Esophagus mucosa (tissue), 1 donor: ENCODE measurements at places on chromosomes 5 and 9.

DNA sequence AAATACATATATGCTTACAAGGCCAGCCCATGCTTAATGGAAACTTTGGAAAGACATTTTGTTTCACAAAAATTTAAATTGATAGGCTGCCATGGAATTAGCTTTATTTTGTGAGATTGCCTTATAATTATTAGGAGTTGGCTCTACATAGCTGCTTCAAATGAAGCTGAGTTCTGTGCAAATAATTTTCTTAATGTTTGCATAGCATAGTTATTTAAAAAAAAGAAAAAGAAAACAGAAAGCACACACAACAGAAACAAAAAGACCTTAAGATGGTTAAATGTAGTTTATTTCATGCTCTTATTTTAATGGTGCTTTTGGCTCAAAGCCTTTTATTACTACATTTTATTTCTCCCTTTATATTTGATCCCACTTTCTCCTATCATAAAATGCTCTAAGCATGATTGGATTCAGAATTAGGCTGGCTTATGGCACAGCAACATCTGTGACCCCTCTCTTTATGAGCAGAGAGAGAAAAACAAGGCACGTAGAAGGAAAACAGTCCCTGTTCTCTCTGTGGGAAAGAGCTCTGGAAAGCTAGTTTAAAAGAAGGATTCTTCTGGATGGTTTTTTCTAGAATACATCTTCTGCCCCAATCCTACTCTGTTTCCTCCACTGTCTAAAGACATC lies 530.5 kb downstream of the NTRK2 start:
- ATAC-seq, result no peak

DNA sequence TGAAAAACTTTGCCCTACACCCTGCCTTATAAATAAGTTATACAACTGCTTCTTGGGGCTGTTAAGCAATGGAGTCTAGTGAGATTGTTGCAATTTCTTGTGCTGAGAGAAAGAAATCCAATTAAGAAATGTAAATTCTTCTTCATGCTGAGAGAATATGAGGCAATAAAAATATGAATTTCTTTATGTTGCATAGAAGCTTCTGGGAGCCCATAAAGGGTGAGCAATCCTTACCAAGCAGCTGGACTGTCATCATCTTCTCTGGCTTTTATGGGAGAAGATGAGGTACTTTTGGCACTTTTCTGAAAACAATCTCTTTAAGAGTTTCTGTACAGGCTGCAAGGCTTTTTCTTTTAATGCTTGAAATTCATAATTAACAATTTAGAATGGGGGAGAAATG lies 204.3 kb downstream of the DMRTA1 start:
- ATAC-seq, result no peak

DNA sequence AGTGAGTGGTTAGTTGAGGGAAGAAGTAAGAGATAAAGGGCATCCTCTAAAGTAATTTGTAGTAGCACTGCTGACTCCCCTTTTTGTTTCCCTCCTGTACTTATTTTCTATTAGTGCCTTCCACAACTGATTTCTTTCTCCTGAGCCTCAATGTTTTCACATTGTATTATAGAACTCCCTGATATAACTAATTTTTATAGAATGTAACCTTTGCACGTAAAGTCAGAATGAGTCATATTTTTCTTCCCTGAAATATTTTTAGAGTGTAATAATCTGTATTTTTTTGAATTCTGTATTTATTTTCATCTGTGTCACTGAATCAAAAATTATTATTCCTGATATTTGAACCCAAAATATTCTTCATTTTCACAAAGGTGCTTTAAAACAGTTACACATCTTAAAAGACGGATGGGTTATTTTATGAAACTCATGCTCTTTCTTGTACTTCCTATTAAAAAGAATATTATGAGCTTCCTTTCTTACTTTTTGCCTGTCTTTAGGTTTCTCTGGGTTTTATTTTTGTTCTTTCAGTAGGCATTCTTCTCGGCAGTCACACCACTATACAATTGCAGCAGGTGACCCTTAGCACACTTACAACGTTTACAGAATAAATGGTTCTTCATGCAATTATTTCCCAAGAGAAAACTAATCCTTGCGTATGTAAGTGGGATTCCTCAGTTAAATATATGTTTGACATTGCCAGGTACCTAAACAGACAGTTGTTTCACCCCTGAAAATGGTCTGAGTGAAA lies 30.5 kb upstream of the DMRTA1 start:
- no peak for ATAC-seq

DNA sequence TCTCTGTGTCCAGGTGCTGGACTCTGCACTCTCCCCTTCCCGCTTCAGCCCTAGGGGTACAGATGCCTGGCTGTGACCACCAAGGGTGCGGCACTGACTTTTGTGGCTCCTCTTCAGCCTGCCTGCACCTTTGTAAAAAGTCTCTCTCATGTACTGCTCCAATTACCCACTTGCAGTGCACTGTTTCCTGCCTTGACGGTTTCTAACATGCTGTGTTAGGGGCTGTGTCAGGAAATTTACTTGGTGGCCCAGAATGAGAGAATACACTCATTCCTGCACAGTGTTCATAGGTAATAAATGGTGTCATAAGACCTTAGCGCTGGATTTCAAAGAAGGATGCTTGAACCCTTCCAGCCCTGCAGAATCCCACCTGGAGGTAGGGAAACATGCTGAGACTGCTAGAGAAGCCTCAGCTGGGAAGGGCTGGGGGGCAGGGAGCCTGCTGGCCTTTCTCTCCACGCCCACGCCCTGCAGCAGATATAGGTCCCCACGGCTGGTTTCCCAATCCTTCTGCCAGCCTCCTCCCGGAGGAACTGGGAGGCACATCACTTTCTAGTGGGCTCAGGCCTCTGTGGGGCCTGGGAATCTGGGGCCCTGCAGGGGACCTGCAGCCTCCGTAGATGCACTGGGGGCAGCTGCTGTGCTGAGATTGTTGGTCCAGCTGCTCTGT lies 17.6 kb upstream of the HRH2 start:
- no peak for ATAC-seq
